Activated effector memory CD4-positive, alpha-beta T cell treated with Interleukin-2 at 50 U/mL for 16 hours (primary cell): ENCODE measurements at places on chromosomes 12 and 14.

DNA sequence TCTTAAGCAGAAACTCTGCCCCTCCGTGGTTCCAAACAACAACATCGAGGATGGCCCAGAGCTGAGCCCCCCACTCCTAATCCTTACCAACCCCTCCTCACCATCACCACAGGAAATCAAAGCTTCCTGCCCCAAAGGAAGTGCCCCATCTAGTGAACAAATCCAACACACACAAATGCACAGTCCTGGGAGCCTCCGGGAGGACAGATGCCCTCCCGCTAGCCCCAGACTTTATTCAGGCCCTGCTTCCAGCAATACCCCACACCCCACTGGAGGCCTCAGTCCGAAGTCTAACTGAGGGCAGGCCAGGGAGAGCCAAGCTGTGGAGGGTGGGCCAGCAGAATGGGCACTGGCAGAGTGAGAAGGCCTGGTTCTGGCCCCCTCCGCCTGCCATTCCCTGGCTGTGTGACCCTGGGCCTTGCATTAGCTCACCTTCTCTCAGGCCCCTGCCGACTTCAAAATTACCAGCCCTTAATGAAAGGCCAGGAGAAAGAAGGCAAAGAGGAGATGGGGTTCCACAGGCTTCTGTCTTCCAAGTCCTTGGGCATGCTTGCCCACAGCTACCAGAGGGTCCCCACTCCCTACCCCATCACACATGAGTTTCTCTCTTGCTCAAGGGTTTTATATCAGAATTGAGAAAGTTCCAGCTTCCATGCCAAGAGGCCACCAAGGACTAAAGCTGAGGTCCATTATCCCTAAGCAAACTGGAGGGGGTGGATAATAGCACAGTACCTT lies 2.3 kb downstream of the HDAC7 start:
- no peak for DNase-seq

DNA sequence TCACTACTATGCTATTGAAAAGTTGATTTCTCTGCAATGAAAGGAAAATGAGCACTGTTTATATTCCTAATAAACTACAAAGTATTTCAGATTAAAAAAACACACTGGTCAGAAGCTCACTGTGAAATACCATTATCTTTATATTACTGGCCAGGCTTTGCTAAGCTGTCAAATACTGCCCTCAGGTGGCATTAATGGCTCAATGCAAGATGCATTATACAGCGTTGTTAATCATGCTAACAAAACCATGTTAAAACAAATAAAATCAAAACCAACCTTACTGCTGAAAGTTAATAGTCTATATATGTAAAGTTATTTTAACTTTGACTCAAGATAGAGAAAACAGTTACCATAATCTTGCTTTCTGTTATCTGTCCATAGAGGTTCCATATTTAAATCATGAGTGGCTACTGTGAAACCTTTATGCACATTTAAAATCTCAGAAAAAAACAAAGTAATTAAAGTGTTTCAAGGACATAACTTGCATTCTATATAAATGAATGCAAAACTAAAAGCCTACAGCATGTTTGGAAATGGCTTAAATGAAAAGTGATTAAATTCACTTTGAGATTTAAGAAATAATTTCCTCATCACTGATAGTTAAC lies 121.7 kb downstream of the RALGAPA1 start:
- no peak for DNase-seq

DNA sequence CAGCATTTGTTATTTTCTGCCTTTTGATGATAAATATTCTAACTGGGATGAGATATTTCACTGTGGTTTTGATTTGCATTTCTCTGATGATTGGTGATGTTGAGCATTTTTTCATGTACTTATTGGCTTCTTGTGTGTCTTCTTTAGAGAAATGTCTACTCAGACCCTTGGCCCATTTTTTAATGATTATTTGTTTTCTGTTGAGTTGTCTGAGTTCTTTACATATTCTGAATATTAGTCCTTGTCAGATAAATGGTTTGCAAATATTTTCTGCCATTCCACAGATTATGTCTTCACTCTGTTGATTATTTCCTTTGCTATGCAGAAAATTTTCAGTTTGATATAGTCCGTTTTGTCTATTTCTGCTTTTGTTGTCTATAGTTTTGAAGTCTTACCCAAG lies 317.0 kb downstream of the CEP128 start:
- DNase-seq, result no peak

DNA sequence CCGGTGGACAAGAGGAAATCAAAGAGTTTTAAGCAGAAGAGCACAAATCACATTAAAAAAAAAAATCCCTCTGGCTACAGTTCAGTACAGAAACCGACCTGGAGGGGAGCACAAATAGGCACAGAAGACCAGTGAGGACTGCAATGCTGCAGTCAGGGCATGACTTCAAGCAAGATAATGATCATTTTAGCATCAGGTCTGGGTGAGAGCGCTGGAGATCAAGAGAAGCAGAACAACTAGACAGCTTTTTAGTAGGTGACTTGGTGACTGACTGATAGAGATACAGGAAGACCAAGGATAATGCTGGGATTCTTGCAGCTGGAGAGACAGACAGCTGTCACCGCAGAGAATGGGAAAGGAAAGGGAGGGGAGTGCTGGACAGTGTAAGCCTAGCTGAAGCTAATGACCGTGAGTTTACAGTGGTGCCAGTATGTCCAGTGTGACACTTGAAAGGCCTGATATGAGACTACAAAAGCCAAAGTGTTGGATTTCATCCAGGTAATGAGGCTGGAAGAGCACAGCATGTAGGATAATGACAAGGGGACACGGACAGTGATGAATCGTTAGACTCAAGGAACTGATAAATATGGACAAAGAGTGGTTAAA lies 5.6 kb downstream of the NFYB start:
- no peak for DNase-seq

DNA sequence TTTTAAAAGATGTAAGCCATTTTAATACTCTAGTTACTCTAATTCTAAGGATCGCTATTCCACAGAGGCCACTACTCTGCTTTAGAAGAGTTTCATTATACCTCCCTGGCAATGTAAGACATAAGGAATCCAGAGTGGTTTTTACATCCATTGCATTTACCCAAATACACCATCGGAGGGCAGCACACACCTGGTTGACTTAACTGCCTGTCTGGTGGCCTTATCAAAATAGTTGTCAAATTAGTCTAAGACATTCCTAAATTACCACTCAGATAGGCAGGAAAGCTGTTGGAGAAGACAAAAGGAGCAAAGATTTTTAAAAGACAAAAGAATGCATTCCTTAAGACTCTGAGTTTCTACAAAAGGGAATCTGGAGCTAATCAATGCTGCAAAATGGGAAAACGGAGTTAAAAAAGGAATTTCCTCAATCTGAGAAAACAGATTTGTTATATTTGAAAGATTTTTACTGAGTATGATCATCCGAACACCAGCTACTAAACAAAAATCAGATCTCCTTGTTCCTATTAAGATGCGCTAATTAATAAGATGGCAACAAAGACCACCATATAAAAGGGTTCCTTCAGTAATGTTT lies 33.8 kb upstream of the FGD4 start:
- no peak for DNase-seq

- no peak for DNase-seq
Observed at GRCh38 chr14:99507860-99508640, 26.8 kb downstream of the CCNK start.

DNA sequence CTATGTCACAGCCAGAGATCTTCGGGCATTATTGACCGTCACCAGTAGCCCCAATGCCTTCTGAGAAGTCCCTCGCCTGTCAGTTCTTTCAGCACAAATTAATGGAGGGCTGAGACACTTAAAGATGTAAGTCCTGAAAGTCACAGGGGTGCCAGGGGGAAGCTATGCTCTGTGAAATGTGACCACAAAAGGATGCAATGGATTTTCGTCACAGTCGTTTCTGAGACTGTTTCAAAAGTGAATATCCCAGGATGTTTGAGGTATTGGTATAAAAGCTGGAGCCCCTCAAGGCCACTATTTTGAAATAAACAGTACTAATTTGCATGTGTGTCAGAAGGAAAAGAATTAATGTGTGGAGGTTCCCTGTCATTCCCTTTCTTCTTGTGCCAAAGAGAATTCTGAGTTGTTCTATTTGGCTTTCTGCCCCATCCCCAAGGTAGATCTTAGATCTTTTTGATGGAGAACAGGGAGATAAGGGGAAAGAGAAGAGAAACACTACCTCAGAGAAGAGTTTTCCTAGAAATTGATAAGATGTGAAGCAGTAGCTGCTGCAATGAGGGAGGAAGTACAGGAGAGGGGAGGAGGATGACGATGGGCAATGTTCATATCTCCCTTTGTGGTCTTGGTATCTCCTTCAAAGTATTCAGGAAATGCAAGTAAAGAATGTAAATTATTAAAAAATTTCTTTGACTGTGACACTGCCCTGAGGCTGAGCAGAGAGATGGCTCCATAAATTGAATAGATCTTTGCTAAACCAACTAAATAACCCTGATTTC lies 101.8 kb upstream of the NAP1L1 start:
- no peak for DNase-seq

GRCh38 chr12:88011755-88012154 lies 17.4 kb downstream of the C12orf50 start:
- DNase-seq, result no peak

- DNase-seq, result no peak
Observed at GRCh38 chr12:91040096-91040755, 17.6 kb downstream of the KERA start.

DNA sequence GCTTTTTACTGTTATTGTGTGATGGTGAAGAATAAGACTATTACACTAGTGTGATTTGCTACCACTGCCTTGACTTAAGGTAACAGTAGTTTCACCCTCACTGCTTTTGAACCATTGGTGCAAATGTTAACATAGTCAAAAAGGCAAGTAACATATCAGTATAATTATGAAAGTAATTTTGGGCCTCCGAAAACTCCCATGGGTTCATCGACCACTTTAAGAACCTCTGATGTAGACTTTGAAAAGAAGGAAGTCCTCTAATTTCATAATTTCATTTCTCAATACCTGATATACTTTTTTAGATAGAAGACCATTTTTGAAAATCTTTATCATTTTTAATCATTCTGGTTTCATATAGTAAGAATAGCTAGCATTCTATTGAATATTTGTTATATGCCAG lies 57.7 kb downstream of the ETNK1 start:
- no peak for DNase-seq

DNA sequence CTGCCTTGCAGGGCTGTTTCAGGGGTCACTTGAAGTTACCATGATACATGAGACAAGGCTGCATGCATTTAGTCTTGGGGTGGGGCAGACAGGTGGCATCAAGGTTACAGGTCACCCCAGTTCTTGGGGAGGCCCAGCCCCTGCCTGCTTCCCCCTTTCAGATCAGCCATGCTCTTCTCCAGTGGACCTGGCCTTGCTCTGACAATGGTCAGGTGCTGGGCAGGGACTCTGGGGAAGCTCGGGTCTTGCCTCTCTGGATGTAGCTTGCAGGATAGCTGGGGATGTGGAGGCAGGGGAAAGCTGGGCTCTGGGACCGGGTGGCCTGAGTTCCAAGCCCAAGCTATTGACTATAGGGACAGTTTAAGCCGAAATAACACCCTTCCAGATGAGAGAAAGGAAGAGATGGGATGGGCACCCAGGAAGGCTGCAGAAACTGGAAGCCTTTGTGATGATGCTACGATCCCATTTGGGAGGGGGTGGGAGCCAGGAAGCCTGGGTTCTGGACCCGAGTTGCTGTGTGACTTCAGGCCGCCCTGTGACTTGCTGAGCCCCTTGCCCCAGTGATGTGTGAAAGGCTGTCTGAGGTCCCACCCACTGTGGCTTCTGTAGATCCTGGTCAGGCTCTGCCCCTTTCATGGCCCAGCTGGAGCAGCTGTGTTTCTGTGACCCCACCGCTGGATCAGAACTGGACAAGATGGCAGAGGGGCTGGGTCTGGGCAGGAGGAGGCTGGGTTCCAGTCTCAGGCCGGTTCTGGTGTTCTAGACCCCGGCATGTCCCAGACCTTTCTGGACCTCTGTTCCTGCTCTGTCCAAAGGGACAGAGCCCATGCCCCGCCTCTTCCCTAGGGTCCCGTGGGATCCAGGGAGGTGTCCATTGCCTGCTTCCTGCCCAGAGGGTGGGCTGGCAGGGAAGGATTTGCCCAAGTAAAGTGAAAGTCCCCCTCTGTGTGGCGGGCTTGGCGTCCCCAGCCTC lies 2.1 kb downstream of the TNFAIP2 start:
- DNase-seq, result no peak

DNA sequence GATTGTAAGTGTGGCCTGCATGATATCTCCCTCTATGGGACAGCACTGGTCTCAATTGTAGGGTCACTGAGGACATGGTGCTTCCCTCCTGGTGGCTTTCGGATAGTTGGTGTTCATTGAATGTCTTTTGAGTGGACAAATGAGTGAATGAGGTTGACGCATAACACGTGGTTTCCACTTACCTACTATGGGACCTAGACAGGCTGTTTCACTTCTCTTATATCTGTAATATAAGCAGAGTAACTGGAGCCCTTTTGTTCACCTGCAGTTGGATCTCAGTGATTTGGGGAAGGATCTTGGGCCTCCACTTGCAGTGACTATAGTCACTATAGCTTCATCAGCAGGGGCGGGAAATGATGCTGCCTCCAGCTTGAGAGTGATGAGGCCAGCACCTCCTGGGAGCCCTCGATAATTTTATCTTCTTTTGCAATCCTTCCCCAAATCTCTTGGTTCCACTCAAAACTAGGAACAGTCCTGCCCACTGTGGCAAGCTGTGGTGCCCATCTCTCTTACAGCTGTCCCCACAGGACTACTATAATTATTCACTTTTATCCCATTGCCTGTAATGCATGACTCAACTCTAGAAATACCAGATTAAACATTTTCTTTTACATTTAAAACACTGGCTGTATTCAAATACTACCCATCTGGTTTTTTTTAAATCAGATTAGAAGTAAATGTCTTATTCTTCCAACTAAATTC lies 242.9 kb downstream of the CHST11 start:
- DNase-seq, result no peak

DNA sequence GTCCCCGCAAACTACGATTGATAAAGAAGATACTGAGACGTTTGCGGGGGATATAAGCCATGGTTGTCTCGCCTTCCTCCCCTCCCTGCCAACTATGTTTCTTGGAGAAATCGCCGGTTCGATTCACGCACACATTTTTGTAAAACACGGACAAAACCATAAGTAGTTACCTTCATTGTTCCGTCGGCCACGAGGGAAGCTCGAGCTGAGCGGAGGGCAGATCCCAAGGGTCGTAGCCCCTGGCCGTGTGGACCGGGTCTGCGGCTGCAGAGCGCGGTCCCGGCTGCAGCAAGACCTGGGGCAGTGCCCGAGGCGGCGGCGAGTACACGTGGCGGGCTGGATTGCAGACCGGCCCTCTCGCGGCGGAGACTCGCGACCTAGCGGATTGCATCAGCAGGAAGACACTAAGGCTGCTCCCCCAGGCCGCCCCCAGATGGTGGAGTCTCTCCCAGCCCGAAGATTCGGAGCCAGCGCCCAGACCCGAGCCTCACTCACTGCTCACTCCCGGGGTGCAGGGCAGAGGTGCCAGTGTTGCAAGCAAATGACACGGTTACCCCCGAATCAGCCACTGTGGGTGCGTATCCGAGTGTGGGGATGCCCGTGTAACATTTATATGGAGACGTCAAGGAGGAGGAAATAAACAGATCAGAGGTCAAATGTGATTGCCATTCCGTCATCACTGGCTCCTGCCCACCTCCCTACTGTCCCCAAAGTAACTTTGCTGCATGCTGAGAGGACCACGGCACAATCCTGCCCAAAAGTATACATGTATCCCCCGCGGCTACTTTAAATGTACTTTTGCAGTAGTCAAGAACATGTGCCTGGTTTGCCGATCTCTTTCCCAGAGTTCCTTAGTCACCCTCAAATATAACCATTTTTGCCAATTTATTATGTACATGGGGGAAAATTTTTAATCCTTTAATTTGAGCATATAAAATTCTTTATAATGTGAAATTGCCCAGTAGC lies at the start of gene BCAT1:
TSS of gene BCAT1 (minus strand) at position 345 of the 966 bp plus-strand sequence. CDS start at position 176, 169 bp downstream.
- no peak for DNase-seq

- DNase-seq, result no peak
Observed at GRCh38 chr12:116382686-116383530, 105.4 kb upstream of the MED13L start.

- DNase-seq, result no peak
Observed at GRCh38 chr14:78758333-78758732, 588.2 kb downstream of the NRXN3 start.
